GM12864 (cell line): ENCODE measurements at places on chromosomes 2 and 18.

GRCh38 chr2:216635171-216635570 lies 2.0 kb downstream of the IGFBP2 start:
- no peak for DNase-seq

DNA sequence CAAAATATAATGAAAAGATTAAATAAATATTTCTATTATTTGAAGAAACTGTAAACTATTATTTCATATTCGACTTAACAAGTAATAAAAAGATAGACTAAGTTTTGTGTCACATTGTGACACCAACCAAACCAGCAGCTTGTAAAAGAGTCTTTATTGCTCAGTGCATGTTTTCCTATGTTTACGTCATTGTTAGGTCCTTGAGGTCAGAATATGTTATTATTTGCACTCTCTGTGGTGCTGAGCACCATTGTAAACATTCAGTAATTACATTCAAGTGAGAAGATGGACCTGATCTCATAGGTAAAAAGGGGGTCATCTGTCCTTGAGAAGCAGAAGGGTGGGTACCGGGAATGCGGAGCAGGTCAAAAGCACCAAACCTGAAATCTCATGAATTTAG lies 1999.1 kb upstream of the CELF4 start:
- no peak for DNase-seq

DNA sequence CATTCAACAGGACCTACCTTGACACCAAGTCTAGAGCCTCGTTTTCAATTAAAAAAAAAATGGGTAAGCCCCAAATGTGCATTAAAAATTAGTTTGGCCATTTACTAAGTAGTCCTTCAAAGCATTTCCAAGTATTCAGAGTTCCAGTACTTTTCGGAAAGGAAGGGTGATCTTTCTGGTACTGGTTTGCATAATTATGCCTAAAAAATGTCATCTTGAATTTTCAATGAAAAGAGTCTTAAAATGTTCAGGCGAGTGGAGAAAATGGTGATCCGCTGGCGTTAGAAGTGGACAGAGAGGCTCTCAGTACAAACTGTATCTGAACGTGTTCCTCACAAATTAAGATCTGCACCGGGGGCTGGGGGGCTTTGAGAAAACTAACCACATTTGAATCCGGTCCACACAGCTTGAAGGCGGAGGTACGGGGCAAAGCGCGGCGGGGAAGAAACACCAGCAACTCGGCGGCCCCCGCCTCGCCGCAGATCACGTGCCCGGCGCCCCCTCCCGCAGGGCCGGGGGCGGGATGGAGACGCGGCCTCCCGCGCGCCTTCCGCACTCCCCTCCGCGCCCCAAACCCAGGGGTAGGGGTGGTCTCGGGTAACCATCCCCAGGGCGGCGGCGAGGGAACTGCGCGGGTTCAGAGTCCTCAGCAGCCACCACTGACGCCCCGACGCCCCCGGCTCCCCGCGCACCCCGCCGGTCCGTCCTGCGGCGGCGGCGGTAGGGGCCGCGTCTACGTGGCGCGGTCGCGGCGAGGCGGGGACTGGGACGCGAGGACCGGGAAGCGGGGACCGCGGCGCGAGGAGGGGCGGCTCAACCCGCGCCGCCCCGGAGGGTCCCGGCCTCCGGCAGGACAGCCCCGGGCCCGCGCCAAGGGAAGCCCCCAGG lies 564 bp downstream of the LPIN2 start:
- no peak for DNase-seq

DNA sequence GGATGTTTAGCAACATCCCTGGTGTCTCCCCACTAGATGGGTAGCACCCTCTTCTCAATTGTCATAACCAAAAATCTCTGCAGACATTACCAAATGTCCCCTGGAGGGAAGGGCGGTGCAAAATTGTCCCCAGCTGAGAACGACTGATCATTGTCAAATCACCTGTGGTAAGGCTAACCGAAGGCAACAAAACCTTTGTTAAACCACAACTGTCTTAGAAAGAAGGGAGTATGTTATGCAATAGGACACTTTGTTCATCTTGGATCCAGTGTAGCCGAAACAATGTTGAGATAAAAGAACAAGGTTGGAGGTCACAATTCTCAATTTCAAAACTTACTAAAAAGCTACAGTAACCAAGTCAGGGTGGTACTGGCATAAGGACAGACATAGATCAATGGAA lies 50.3 kb upstream of the ST3GAL5 start:
- no peak for DNase-seq

GRCh38 chr18:6313415-6313814 lies 101.3 kb downstream of the L3MBTL4 start:
- no peak for DNase-seq

- DNase-seq, result no peak
Measured at GRCh38 chr2:223734346-223734745, 103.0 kb downstream of the AP1S3 start.

DNA sequence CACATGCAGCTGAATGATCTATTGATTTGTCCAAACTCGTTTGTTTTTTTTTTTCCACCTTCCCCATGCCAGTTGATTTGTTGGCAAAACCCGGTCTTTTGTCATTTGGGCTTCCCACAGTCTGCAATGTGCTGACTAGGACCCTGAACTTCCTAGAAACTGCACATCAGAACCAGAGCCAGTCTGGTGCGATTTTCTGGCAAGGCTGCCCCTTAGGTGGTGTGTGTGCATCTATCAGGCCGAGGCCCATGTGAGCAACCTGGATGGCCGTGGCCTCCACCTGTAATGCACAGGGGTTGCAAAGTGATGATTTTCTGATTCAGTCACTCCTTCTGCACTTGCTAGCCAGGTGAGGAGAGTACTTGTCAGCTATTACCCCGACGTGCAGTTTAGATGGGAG lies 47.8 kb downstream of the NCK2 start:
- DNase-seq, result no peak

- DNase-seq, result peak; percentile 55
Measured at GRCh38 chr18:58321986-58322385, 278.0 kb downstream of the NEDD4L start.

GRCh38 chr2:96185516-96185915 lies 23.1 kb downstream of the STARD7 start:
- DNase-seq, result no peak

DNA sequence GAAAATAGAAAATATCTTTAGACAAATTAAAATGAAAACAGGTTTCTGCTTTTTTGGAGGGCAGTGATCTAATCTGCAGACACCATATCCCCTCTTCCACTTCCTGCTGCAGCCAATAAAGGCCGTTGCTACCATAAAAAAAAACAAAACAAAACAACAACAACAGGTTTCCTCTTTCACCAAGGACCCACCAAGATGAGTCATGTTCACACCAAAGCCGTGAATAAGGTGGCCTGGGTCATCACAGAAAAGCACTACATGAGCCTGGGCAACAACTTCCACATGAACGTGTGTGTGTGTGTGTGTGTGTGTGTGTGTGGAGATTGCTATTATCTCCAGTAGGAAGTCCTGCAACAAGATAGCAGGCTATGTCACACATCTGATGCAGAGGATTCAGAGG lies 24.8 kb upstream of the TFCP2L1 start:
- no peak for DNase-seq

DNA sequence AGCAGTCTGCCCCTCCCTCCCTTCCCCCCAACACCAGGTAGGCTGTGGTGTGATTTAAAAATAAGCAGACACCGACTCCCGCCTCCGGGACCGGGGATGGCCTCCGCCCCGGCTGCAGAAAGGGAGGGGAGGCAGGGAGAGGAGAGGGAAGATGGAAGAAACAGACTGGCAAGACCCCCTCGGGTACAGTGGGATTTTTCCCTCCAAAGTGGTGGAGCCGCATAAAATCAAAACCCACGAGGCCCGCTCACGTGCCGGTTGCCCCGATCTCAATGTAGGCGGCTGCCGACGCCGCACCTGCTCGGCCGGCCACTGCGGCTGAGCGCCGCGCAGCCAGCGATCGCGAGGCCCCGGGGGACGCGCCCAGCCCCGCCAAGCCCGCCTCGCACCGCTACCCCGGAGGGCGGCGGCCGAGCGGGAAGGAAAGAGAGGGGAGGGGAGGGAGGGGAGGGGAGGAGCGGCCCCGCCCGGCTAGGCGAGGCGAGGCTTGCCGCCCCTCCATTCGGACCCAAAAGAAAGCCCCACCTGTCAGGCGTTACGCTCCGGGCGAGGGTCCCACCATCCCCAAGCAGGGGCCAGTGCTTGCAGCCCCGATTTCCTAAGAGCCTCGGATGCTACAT lies 811 bp downstream of the ADD2 start:
- no peak for DNase-seq

DNA sequence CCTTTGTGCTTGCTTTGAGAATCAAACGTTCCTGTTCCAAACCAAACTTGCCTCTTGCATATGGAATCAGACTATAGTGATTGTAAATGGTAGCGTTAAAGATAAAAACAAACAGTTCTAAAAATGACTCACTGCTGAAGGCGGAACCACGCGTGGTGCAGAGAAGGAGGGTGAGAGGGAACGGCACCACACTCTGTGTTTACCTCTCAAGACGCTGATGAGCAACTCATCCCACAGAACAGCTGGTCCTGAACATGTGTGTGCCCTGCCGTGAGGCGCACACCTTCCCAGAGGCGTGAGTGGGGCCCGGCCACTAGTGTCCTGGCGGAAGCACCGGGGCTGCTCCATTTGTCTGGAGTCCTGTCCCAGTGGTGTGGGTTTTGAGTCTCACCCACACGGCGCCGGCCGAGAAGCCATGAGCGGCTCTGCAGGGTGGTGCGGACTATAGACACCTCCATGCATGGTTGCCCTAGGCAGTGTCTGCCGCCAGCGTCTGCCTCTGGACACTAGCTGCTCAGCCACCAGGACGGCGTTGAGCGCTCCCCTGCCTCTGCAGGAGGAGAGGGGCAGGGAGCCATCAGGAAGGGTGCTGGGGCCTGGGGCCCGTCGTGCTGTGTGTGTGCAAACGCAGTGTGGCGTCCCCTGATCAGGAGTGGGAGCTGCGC lies 52.1 kb downstream of the NFATC1 start:
- DNase-seq, result no peak

DNA sequence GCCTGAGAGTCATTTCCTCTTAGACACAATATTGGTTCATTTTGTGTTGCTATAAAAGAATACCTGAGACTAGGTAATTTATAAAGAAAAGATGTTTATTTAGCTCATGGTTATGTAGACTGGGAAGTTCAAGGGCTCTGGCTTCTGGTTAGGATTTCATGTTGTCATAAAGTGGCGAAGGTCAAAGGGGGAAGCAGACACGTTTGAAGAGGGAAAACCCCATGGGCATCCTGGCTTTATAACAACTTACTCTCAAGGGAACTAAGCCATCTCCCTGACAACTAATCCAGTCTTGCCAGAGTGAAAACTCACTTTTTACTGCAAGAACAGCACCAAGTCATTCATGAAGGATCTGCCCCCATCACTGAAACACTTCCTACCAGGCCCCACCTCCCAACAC lies 89.7 kb upstream of the RNF152 start:
- no peak for DNase-seq

GRCh38 chr18:44556296-44556695 lies 124.4 kb upstream of the SETBP1 start:
- DNase-seq, result peak; percentile 10

DNA sequence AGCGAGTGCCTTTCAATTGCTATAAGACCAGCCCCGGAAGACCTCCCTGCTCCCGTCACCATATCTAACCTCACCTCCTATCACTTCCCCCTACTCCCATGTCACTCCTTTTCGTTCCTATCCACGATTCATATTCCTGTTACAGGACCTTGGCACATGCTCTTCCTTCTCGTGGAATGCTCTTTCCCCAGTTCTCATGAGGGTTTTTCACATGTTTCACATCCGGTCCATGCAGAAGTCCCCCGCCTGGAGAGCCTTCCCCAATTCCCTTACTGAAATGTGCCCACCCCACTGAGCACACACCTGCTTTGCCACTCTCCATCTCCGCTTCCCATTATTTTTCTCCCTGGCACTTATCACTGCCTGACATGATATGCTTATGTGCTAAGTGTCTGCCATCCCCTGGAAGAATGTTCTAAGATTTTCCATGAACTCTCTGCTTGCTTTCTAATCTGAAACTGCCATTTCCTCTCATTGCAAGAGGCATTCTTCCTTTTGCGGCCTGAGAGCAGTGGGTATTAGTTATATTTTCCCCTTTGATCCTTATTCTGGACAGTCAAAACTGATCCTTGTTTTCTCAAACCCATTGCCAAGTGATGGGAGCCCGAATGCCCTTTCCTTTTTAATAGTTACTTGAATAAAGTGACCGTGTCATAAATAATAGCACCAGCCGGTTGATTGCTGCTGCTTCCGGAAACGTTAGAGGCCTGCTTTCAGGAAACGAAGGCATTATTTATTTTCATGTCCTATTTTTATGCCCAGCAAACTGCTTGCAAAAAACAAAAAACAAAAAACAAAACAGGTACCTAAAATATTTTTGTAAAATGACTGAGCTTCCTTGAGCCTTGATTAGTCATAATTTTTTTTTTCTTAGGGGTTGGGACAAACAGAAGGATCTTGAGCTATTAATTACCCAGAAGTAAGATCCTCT lies 127.9 kb downstream of the ZNF532 start:
- no peak for DNase-seq

GRCh38 chr2:120880381-120880780 lies 144.7 kb downstream of the GLI2 start:
- no peak for DNase-seq

GRCh38 chr2:101549371-101549770 lies 74.5 kb upstream of the RFX8 start:
- no peak for DNase-seq

DNA sequence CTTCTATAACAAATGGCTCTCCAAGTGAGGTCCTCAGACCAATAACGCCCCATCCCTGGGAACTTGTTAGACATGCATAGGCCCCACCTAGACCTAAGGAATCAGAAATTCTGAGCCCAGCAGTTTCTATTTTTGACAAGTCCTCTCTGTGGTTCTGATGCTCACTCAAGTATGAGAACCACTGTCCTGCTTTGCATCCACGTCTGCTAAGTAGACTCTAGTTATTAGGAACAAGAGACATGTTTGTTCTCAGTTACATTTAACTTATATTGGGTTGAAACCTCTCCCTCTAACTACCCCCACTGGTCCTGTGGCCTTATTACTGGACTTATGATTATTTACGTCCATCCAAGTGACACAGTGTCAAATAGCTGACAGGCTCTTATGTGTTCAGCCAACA lies 70.3 kb downstream of the TMEM17 start:
- peak; percentile 58 for DNase-seq

DNA sequence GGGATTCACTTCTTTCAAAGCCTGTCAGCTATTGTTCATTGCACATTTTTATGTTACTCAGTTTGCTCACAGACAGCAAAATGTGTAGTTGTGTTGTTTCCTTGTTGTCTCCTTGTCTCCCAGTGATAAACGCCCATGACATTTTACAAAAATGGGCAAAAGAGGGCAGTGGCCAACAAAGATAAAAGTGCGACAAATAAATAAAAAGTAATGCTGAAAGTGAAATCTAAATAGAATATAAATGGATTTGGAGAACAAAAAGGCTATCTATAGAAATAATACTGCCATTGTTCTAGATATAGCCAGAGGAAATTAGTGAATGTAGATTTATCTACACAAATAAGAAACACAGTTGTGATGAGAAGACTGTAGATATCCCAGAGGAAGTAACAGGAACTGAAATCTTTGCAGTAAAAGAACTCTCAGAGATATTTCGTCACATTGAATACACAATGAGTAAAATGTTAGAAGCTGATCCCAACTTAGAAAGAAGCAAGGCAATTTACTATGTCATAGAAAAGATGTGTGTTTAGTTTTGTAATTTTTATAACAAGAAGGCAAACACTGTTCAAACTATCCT lies 1186.2 kb upstream of the FAM98A start:
- DNase-seq, result no peak

GRCh38 chr2:42922790-42923579 lies 130.6 kb upstream of the HAAO start:
- no peak for DNase-seq
